ENCODE measurements at places on chromosomes 16 and 17. TPM values are rescaled to one million over a fixed set of nuclear protein-coding genes. Genes with fewer than 3 reads are reported as not detected.
A peak's percentile ranks its signal among the peaks of the same experiment; 100 is the strongest.

- peaks cover 8% of the 10 kb centered on the region for H3K36me3 ChIP-seq
- peak; percentile 90 for DNase-seq
- peaks cover 35% of the 10 kb centered on the region for H3K4me1 ChIP-seq
- peak within 1 kb of the TSS; percentile 77 for H3K4me3 ChIP-seq
- peak within 1 kb of the TSS; percentile 96 for H3K27ac ChIP-seq
These were observed at the start of gene AMDHD2 for GRCh38 chr16:2520097-2520783. AMDHD2 (plus strand) TSS chr16:2520371; CDS start chr16:2520459, 88 bp downstream.

Gene CCL5
- not detected for total RNA-seq

Gene SLC38A8
- total RNA-seq, result not detected

GRCh38 chr17:1588821-1589585, 26.4 kb upstream of the PITPNA start:
- H3K4me3 ChIP-seq, result no peak overlapping the region
- no peaks in the 10 kb centered on the region for H3K36me3 ChIP-seq
- H3K27me3 ChIP-seq, result no peaks in the 10 kb centered on the region
- H3K4me1 ChIP-seq, result peaks cover 7% of the 10 kb centered on the region
- H3K27ac ChIP-seq, result no peak overlapping the region
- no peak for DNase-seq

Gene MAPK8IP3
- total RNA-seq, result 162 TPM

- peaks cover 6% of the 10 kb centered on the region for H3K4me1 ChIP-seq
- H3K27me3 ChIP-seq, result no peaks in the 10 kb centered on the region
- no peak overlapping the region for H3K27ac ChIP-seq
- peak overlapping the region; percentile 98 for H3K4me3 ChIP-seq
- DNase-seq, result no peak
These were observed 416 bp downstream of the METTL26 start for GRCh38 chr16:635573-636205.

DNA sequence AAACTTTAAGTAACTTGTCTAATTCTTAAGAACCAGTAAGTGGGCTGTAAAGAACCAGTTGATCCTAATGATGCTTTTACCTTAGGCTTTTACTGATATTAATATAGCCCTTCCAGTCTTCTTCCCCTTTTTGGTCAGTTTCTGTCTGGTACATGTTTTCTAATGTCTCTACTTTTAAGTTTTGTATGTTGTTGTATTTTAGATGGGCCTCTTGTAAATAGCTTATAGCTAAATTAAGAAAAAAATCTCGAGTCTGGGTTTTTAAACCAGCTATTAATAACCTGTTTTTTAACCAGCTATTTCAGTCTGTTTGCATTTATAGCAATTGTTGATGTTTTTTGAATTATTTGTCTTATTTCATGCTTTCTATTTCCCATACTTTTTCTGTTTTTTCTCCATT, 79.0 kb downstream of the PITPNC1 start:
- no peaks in the 10 kb centered on the region for H3K4me1 ChIP-seq
- no peaks in the 10 kb centered on the region for H3K27me3 ChIP-seq
- H3K27ac ChIP-seq, result peak overlapping the region; percentile 1
- no peak for DNase-seq
- H3K4me3 ChIP-seq, result no peak overlapping the region

Data from mesothelial cell of epicardium (in vitro differentiated cells).